ENCODE measurements at places on chromosomes 11 and 22.
A peak's percentile ranks its signal among the peaks of the same experiment; 100 is the strongest.

GRCh38 chr11:61639816-61640443 lies 40.3 kb upstream of the DAGLA start:
- DNase-seq: peak; percentile 31

DNA sequence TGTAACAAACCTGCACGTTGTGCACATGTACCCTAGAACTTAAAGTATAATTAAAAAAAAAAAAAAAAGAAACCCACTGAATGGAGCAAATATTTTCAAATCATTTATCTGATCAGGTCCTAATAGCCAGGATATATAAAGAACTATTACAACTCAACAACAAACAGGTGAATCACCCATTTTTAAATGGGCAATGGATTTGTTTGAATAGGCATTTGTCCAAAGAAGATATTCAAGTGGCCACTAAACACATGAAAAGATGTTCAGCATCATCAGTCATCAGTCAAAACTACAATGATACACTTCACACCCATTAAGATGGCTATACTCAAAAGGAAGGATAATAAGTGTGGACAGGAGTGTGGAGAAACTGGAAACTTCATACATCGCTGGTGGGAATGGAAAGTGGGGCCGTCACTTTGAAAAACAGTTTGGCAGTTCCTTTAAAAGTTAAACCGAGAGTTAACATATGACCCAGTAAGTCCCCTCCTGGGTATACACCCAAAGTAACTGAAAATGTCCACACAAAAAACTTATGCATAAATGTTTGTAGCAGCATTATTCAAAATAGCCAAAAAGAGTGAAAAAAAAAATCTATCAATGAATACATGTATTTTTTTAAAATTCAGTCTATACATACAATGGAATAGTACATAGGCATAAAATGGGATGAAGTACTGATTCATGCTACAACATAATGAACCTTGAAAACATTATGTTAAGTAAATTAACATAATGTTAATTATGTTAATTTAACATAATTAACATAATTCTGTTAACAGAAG lies 53.1 kb downstream of the ARRB1 start:
- no peak for DNase-seq

GRCh38 chr11:25755918-25756584 lies 575.9 kb upstream of the ANO3 start:
- DNase-seq: no peak

- no peak for DNase-seq
These were observed 123.7 kb downstream of the KCNQ1OT1 start for GRCh38 chr11:2576111-2576510.

- DNase-seq: peak; percentile 72
These were observed at the start of gene MMP8 for GRCh38 chr11:102724904-102725500. MMP8 (minus strand) TSS chr11:102724954; CDS start chr11:102724855, 99 bp downstream.

DNA sequence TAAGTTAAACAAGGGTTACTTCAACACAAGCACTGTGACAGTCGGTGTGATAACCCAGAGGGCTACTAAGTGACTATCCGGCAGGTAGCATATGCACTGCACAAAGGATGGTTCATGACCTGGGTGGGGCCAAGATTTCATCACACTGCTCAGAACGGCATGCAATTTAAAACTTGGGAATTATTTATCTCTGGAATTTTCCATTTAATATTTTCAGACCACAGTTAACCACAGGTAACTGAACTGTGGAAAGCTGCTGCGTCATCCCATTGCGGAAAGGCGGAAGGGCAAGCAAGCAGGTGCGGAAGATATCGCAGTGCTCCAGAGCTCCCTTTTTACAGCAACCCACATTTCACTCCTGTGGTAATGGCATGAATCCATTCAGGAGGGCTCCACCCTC lies 540.8 kb downstream of the INSC start:
- DNase-seq: no peak

DNA sequence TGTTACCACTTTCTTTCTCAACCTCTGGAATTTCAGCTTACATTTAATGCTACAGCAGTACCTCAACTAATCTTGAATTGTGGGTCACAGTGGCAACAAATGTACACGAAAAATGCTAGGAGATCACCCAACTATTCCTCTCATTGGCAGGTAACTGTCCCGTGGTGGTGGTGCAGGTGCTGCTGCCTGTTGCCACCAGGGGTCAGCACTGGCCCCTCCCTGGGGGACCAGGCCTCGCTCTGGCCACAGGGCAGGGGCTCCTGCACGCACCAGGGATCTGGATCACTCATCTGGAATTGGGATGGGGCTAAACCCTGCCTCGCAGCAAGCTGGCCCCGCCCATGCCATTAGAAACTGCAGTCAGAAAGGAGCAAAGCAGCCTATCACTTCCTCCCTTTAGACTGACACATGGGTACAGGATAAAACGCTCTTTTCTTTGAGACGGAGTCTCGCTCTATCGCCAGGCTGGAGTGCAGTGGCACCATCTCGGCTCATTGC lies 6.9 kb upstream of the POLDIP3 start:
- peak; percentile 61 for DNase-seq

GRCh38 chr11:63535734-63536133 lies 874 bp upstream of the PLAAT4 start:
- no peak for DNase-seq

- no peak for DNase-seq
These were observed 339.2 kb downstream of the TENM4 start for GRCh38 chr11:79101656-79102055.

- no peak for DNase-seq
These were observed 45.7 kb downstream of the KCNQ1OT1 start for GRCh38 chr11:2653930-2654739.

DNA sequence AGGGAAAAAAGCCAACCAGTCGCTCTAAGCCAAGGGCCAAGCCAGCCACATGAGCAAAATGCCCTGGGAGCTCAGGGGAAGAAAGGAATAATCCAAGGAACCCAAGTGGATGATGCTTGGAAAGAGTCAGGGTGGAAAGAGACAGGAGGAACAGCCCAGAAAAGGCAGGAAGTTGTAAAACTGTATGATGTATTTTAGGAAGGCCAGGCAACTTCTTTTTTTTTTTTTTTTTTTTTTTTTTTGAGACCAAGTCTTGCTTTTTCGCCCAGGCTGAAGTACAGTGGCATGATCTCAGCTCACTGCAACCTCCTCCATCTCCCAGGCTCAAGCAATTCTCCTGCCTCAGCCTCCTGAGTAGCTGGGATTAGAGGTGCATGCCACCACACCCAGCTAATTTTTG lies 1.6 kb downstream of the LGALS12 start:
- no peak for DNase-seq

- DNase-seq: peak; percentile 71
These were observed 39.0 kb upstream of the CD44 start for GRCh38 chr11:35100013-35100383.

DNA sequence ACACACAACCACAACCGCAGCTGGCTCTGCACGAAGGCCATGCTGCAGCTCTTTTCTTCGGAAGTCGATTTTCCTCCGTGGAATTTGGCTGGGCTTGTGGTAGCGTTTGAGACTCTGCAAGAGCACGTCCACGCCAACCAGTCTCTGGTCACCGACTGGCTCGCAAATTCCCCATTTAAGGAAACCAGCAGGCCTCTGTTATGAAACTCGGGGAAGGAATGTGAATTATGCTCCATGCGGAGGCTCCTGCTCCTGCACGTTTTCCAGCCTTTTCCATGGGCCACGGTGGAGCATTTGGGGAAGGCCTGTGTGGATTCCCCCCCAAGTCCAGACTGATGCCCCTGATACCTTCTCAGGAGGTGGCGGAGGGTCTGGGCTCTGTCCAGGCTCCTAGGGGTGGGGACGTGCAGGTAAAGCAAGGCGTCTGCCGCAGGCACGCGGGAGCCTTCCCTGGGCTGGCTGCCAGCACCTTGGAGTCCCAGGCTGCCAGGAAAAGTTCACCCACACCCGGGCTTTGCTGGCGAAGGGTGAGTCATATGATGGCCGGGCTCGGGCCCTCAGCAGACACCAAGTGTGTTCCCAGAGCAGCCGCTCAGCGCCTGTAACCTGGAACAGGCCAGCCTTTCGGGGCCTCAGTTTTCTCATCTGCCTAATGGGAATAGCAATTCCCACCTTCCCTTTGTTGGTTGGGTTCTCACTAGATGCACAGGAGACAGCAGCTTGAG lies 41.9 kb downstream of the LRP5 start:
- DNase-seq: peak; percentile 89

DNA sequence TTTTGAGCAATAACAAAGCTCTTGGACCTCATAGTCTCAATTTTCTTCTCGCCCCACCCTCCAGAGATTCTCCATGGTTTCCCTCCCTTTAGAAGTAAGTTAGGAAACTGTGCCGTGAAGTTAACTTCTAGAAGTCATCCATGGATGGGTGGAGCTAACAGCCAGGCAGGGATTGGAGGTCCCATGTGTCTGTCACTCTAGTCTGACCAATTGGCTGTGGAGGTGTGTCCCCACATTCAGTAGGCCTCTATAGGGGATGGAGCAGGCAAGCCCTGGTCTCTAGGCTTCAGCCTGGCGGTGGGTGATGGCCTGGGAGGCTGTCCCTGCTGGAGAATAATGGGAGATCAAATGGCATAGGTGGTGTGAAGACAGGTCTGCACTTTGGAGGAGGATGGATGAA lies 50.7 kb downstream of the TP53I11 start:
- peak; percentile 71 for DNase-seq

GRCh38 chr11:9529334-9529650 lies 44.2 kb upstream of the WEE1 start:
- no peak for DNase-seq

GRCh38 chr11:34300926-34301295 lies 56.9 kb downstream of the ABTB2 start:
- DNase-seq: no peak

GRCh38 chr11:12696911-12697581 lies 22.8 kb downstream of the TEAD1 start:
- DNase-seq: no peak

DNA sequence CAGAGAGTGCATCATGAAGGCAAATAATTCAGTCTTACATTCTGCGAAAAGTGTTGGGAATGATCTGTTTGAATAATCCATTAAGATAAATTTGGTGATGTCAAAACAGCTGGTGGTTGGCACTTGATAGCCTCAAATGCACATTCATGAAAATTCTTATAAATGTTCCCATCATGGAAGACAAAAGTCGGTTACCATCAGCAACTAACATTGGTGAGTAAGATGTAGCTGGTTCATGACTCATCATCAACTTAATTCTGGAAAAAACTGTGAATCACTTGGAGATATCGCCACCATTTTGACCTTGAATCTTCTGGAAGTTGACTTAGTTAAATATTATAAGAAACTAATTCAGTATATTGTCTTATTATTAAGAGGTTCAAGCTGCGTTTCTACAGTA lies 11.2 kb downstream of the CRYBB1 start:
- DNase-seq: peak; percentile 84

DNA sequence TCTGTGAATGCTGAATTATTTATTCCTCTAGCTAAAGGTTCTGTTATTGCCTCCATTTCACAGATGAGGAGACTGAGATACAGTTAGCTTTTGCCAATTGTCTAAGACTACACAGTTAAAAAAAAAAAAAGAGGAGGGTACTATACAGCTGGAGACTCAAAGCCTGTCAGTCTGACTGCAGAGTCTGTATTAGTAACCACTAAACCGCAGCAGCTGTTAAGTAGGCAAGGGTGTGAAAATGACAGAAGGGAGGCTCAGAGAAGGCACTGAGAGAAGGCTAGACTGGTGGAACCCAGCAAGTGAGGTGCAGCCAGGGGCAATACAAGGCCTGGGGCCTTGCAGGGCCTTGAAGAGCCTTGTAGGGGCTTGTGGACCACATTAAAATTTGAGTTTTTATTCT lies 181.2 kb downstream of the CSNK2A3 start:
- DNase-seq: no peak

All from IMR-90 (cell line).